Stimulated activated CD4-positive, alpha-beta T cell treated with anti-CD3 and anti-CD28 coated beads, TNF-alpha, amount 100 ng/mL, for 4 hours (primary cell): ENCODE measurements at places on chromosomes 6 and 20.

- peak; percentile 4 for DNase-seq
These were observed at the start of gene PDE7B for GRCh38 chr6:135851442-135852271. Gene PDE7B (plus strand): TSS chr6:135851701.

- no peak for DNase-seq
These were observed 242.6 kb upstream of the CDYL start for GRCh38 chr6:4533576-4533975.

GRCh38 chr20:37463726-37464494 is 57.1 kb upstream of the NNAT start:
- DNase-seq: no peak

- DNase-seq: no peak
These were observed 91.7 kb downstream of the YTHDF1 start for GRCh38 chr20:63124092-63124781.

- no peak for DNase-seq
These were observed 118.8 kb downstream of the COL19A1 start for GRCh38 chr6:69985180-69985579.

DNA sequence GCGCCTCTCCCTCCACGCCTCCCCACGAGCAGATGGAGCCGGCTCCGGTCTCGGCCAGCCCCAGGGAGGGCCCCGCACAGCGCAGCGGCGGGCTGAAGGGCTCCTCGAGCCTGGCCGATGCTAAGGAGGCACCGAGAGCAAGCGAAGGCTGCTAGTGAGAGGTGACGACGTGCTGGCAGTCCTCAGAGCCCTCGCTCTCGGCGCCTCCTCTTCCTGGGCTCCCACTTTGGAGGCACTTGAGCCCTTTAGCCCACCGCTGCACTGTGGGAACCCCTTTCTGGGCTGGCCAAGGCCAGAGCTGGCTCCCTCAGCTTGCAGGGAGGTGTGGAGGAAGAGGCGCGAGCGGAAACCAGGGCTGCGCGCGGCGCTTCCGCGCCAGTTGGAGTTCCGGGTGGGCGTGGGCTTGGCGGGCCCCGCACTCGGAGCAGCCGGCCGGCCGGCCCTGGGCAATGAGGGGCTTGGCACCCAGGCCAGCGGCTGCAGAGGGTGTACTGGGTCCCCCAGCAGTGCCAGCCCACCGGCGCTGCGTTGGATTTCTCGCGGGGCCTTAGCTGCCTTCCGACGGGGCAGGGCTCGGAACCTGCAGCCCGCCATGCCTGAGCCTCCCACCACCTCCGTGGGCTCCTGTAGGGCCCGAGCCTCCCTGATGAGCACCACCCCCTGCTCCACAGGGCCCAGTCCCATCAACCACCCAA is 2.5 kb upstream of the TMEM14C start:
- peak; percentile 32 for DNase-seq

DNA sequence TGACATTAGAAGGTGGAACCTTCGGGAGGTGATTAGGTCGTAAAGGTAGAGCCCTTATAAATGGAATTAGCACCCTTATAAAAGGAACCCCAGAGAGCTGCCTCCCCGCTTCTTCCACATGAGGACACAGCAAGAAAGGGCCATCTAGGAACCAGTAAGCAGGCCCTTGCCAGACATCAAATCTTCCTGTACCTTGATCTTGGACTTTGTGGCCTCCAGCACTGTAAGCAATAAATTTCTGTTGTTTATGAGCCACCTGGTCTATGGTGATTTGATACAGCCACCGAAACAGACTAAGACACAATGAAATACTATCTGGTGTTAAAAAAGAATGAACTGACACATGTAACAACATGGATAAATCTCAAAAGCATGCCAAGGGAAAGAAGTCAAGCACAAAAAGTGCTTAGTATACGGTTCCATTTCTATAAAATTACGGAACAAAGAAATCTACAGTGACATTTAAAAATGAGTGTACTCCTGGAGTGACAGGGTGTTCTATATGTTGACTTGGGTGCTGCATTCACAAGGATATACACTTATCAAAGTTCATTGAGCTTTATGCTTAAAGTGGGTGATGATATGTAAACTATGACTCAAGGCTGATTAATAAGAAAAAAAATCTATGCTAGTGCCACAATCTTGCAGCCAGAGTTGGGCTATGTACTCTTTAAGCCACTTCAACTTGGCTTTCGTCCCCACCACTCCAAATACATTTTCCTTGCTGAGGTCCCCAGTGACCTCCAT is 18.4 kb downstream of the SERPINB1 start:
- no peak for DNase-seq

DNA sequence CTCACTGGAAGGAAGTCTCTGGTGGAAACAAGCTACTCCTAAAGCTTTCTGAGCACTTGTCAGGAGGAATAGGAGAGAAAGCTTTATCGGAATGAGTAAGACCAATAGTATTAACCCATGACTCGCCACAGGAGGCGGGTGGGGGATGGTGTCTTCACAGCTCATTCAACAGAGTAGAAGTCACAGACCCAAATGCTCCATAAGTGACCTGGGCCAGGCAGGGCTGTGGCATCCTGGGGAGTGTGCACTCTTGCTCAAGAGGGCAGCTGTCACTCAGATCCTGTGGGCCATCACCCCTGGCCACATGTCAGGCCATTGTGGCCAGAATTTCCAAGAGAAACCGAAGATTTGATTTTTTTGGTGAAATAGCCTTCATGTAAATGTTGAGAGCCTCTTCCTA is 116.0 kb downstream of the SYCP2 start:
- no peak for DNase-seq

DNA sequence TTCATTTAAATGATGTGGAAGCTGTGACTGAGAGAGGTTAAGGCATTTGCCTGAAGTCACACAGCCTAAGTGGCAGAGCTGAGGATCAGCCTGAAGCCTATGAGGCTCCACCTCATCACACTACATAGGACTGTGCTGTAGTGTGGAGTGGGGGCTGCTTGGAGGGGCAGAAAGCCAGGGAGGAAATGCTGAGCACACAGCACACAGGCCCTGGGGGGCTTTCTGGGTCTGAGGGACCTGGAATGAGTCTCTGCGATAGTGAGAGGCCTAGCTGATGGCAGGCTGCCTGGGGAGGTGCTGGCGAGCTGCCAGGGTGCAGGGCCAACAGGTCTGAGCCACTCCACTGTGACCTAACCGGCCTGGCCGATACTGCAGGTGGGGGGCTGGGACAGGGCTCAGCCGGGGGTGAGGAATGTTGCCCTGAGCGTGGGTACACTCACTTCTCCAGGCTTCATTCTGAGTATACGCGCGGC is 2.2 kb upstream of the ARHGAP40 start:
- no peak for DNase-seq

GRCh38 chr6:137846772-137847313 is 20.2 kb upstream of the TNFAIP3 start:
- no peak for DNase-seq

DNA sequence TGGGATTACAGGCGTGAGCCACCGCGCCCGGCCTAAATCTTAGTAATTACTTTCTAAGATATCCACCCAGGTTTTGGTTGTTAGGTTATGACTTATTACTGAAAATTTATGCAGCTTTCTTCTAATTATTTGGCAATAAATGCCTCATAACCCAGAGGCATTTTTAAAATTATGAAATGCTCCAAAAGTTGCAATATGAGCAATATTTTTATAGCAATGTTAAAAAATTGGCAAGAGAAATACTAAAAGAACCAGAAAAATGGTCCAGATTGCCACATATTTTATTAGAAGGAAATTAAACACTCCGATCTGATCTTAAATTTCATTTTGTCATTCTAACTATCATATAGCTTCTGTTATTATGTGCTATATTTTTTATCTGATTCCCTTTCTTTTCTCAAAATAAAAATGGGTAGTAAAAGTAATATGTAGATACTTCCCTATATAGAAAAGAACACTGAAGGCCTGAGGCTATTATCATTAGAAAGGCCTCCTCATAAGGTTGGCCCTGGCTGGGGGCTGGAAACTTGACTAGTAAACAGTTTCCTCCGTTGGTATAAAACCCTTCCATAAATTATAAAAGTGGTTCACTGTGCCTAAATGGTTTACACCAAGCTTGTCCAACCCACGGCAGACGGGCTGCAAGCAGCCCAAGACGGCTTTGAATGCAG is 22.1 kb downstream of the BLOC1S5 start:
- no peak for DNase-seq

DNA sequence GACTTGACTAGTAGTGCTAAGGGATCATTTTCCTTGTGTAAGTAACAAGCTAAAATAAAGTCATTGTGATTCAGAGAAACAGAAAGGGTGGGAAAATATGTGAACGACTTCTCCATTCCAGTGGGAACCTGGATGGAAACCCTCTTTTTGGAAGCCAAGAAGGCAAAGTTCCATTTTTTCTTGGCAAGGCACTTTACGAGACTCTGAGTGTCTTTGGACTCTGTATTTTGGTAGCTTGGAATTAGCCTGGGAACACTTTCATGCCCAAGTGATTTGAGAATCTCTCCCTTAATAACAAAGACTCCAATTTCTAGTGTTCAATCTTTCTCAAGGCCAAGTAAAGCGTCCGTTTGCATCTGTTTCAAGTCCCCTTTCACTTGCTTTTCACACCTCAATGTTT is 100.5 kb upstream of the SASH1 start:
- no peak for DNase-seq

GRCh38 chr6:131946404-131946991 is 4.7 kb downstream of the CCN2 start:
- DNase-seq: no peak

DNA sequence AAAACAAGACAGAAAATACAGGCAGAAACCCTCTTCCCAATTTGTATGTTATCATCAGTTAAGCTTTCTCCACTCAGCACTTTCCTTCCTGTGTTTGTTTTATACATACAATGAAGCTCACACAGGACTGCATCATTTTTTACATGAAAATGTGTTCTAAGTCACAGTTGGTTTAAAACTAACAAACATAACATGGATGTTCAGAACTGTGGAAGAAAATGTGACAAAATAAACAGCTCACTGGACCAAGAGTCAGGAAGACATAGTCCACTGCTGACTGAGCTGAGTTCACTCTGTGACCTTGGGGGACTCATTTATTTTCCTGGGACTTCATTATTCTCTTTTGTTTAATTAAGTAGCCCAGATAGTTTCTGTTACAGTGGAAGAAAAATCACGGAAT is 331.5 kb downstream of the SYNE1 start:
- no peak for DNase-seq

DNA sequence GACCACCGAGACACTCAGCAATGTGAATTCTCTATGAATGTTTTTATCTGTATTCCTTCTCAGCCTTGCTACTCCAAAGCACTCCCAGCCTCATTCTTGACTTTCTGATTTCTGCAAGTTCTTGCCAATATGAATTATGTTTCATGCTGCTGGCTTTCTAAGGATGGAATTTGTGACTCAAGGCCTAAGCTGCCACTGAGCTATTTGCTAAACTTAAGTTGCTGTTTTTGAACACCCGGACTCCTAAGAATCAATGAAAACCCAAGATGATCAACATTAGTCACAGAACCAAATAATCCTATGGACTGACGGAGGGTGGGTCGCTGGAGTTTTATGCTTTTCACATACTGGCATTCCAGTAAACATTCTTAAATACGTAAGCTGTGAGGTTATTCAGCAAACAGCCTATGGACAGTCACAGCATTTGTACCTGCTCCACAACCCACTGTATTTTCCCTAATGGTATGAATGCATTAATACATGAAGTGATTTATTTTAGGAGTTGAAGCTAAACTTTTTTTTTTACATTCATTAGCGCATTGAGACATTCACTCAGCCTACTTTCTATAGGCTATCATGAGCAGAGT is 8.2 kb upstream of the PXDC1 start:
- DNase-seq: no peak

- DNase-seq: no peak
These were observed 32.8 kb downstream of the VIP start for GRCh38 chr6:152783217-152783878.

- DNase-seq: no peak
These were observed 60.5 kb upstream of the SALL4 start for GRCh38 chr20:51862796-51863195.

DNA sequence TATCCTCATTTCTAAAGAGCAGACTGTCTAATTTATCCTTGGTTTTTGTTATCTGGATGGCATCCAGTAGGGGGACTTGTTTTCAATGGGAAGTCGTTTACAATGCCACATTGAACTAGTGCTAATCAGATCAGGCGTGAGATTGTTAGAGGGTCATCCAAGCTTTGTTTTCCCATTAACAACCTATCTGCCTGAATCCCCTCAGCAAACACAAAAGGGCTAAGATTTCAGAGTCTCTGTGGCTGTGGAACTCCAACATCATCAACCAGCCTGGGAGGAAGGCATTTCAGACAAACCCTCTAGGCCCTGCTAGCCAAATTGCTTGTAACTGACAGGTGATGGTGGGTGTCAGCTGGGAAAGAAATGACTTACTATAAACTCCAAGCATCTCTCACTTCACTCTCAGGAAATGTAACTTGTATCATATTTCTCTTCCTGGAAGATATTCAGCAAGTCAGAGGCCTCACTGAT is 47.7 kb downstream of the COL19A1 start:
- DNase-seq: no peak

DNA sequence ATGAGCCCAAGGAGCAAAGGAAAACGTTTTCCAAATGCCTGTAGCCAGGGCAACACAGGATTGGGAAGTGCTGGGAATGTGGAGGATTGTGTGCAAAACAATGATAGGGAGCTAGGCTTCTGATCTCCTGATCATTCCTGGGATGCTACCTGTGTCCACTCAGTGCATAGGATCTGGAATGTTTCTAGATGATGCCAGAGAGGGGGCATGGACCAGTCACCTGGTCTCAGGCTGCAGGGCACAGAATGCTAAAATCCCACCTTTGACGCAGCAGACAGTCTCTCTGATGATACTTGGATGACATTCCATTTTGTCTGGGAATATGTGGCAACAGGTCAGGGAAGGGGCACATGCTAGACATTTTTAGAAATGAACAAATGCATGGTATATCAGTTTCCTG is 128.9 kb downstream of the CLIC5 start:
- no peak for DNase-seq

- no peak for DNase-seq
These were observed 15.6 kb upstream of the MAPRE1 start for GRCh38 chr20:32804022-32804715.

- no peak for DNase-seq
These were observed 36.1 kb downstream of the PHF20 start for GRCh38 chr20:35807877-35808276.

DNA sequence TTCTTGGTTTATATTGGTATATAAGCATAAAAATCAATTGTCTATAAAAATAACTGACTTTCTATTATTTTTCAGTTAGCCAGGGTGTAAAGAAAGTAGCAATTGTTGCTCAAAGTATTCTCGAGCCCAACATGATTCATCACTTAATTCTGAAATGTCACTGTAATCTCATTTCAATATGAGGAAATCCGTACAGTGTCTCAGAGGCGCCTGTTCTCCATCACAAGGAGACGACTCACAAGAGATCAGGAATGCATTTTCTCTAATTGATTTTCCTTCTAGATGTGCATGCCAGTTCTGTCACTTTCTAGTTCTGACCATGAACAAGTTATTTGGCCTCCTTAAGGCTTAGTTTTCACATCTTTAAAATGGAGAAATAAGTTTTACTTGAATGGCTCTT is 753.1 kb downstream of the MAFB start:
- DNase-seq: no peak
